Psoas muscle (tissue), 8 donors: ENCODE measurements at places on chromosomes 6 and 20.
A peak's percentile ranks its signal among the peaks of the same experiment; 100 is the strongest.

GRCh38 chr6:144334150-144334708 is 49.1 kb downstream of the UTRN start:
- DNase-seq, result peak; percentile 69

DNA sequence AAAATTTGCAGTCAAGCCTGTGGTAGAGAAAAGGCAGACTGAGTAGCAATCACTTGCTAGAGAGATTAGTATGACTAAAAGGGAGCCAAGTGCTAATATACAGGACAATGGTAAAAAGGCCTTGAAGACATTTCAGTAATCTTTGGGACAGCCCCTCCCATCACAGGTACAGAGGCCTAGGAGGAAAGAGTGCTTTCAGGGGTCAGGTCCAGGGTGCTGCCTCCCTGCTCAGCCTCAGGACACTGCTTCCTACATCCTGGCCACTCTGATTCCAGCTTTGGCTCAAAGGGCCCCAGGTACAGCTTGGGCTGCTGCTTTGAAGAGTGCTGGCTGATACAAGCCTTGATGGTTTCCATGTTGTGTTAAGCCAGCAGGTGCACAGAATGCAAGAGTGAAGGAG is 543.5 kb downstream of the MMUT start:
- no peak for DNase-seq

DNA sequence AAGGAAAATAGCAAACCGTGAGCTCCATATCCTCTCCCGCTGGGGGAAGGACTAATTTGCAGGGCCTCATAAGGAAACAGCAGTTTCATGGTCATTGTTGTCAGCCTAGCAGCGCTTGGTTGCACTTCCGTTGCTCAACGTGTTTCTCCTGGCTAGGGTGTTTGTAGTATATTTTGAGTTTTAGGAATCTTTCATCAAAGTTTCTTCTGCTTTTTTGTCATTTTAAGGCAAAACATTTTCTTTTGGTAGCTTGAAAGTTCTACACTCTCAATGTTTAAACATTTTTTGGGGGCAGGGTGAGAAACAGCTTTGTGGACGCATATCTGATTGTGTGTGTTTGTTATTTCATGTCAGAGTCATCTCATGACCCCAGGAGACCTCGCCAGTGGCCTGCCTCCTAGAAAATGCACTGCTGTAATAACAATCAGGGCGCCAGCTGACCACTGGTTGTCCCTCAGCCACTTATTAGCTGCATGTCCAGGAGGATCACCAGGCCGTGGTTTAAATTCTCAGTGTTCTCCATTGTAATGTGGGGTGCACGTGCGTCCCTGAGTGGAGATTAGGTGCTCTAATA is 20.6 kb downstream of the JARID2 start:
- peak; percentile 68 for DNase-seq

- no peak for DNase-seq
Observed at GRCh38 chr6:24504287-24504648, 9.5 kb downstream of the ALDH5A1 start.

DNA sequence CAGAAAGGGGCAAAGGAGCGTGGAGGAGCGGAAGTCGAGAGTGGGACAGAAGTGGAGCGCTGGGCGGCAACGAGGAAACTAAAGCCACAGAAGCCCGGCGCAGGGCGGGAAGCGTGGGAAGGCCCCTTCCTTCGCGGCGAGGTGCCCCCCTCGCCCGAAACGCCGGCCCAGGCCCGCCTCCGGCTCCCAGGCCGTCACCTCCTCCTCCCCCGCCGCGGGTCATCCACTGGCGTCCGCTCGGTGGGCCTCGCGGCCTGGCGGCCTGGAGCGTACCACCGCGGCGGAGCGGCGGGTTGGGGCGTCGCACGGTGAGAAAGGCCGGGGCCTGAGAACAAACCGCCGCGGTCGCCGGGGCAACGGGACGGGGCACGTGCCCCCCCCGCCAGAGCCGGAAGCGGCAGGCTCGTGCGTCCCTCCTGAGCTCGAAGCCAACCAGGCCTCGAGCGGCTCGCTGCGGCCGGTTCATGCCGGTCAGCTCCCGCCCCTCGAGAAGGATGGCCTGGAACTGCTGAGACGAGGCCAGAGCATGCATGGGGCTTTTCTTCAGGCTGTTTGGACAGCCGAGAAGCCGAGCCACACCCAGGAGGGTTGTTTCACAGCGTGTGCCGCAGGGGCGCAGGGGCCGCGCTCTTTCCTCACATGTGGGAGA is at the start of gene TCP11:
Gene TCP11, minus strand, starts transcription at position 333 of the 649 bp plus-strand sequence. CDS start 469 bp downstream, outside the sequence.
- peak; percentile 49 for DNase-seq

DNA sequence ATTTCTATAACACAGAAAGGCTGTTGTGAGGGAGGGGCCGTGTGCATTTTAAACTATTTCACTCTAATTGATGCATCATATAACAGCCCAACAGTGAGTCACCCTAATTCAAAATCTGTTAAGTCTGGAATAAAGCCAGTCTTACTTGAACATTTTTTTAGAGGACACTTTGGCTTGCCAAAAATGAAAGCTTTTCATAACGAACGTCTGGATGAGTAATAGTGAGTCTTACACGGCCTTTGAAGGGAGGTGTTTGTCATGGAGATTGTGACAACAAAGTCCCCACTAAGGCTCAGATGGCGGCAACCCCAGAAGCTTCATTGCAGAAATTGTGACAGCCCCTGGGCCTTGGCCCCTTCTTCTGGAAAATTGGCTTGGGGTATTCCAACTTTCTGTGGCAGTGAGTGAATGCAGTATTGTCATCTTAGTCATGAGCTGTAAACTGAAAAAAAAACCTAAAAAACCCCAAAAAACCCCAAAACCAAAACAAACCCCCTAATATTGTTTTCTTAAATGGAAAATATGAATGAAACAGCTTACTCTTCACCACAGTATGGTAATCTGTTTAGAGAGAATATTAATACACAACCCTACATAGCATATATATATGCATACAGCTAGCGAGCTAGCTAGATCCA is 92.6 kb upstream of the CLDN20 start:
- DNase-seq, result peak; percentile 69
